ENCODE measurements at places on chromosomes 7 and 10. TPM values are rescaled to one million over a fixed set of nuclear protein-coding genes. Genes with fewer than 3 reads are reported as not detected.

GRCh38 chr7:6432781-6433180 is 15.0 kb downstream of the DAGLB start:
- DNase-seq = no peak

GRCh38 chr7:44259547-44260457 is 59.0 kb downstream of the YKT6 start:
- peak; percentile 23 for DNase-seq

GRCh38 chr7:25263337-25263736 is 35.1 kb upstream of the NPVF start:
- no peak for DNase-seq

- no peak for DNase-seq
These were observed 33.9 kb downstream of the STOX1 start for GRCh38 chr10:68861253-68861652.

AFAP1L2 gene
- 14.2 TPM for total RNA-seq

GSAP gene
- 3.0 TPM for total RNA-seq

VENTX gene
- not detected for total RNA-seq

GRCh38 chr10:7625009-7625408 is 41.8 kb downstream of the ITIH5 start:
- no peak for DNase-seq

- DNase-seq = no peak
These were observed 138.1 kb upstream of the POM121L12 start for GRCh38 chr7:52897288-52897687.

RBP4 gene
- total RNA-seq = 2.7 TPM

- DNase-seq = no peak
These were observed 884 bp upstream of the PRF1 start for GRCh38 chr10:70603449-70603801.

CYCS gene
- total RNA-seq = 48.9 TPM

DNA sequence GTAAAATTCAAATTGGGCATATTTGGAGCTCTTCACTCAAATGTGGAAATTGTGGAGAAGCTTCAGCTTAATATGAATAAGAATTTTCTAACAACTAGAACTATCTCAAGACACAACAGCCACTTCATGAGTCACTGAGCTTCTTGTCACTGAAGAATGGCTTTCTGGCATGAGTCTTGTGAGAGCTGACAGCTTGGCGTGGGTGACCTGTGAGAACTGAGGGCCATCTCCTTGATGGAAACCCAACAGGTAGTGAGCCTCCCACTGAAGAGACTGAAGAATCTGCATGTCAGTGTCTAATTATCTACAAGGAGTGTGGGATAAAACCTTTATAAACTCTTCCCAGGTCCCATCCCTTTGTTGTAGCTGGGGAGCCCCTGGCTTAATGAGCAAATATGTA is 66.0 kb downstream of the CLEC2L start:
- no peak for DNase-seq

- DNase-seq = no peak
These were observed 23.0 kb downstream of the GSDME start for GRCh38 chr7:24734306-24734705.

DNA sequence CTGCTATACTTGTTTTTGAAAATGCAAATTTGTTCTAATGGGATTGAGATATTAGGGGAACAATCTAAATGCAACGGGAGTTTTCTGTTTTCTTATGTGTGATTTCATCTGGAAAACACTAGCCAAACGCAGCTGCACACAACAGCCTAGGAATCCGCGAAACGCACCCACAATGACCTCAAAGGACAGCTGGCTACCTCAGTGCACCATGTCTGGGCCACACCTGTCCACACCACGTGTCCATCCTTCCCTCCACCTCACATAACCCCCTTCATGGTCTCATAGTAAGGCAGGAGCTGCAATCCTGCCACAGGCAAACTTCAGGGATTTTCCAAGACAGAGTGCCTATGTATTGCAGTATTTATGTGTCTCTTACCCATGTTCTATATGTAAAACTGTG is 382.5 kb upstream of the PRKCQ start:
- no peak for DNase-seq

- no peak for DNase-seq
These were observed 154.5 kb upstream of the KLF14 start for GRCh38 chr7:130888468-130888867.

GRCh38 chr7:16528520-16528919 is 1.9 kb downstream of the LRRC72 start:
- DNase-seq = no peak

GRCh38 chr10:23604613-23605012 is 165.7 kb downstream of the OTUD1 start:
- DNase-seq = peak; percentile 81

DNA sequence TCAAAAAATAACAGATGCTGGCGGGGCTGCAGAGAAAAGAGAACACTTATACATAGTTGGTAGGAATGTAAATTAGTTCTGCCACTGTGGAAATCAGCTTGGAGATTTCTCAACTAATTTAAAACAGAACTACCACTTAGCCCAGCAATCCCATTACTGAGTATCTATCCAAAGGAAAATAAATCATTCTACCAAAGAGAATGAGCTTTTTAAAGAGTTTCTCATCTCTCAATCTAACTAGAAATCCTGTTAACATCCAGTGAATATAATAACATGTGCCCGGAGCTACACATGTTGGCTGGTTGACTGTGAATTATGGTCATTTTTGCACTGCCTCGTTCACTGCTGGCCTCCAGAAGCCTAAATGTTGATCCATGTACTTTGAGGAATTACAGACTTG is 39.3 kb downstream of the BET1 start:
- no peak for DNase-seq

- DNase-seq = no peak
These were observed 140.8 kb upstream of the NFE2L3 start for GRCh38 chr7:26011039-26011696.

DNA sequence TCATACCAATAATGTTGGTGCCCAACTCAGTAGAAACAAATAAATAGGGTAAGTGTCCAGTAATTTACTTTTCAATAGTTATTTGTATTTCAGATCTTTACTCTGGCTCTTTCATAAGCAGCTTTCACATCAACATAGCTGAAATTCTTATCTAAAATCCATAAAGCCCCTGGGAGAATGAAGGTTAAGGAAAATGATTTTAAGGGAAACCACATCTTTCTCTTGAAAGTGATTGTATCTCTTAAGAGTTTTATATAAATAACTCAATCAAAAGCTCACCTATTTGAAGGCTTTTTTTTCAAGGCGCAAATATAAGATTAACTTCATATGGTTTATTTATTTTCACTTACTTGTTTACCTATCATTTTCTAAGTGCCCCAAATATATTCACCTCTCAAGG is 324.4 kb downstream of the HGF start:
- DNase-seq = no peak

ADIRF gene
- 0.72 TPM for total RNA-seq

VPS37D gene
- 12.2 TPM for total RNA-seq

DNA sequence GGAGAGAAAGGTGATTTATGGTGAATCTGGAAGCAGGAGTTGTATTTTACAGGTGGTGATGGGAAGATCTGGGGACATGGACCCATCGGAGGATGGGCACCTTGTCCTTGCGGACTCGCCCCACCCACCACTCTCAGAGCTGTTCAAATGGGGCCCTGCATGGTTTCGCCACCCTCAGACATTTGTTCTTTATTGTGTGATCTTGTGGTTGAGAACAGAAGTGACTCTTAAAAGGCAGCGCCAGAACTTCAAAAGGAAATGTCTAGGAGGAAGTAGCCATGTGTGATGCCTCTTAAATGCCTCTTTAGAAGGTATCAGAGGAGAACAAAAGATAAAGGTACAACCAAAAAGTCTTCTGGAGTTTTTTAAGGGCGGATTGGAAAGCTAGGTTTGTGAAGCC is 205.7 kb downstream of the KIAA1217 start:
- DNase-seq = no peak

GRCh38 chr10:12103802-12104201 is 25.7 kb upstream of the SEC61A2 start:
- no peak for DNase-seq

GRCh38 chr7:24788961-24789576 is 31.8 kb upstream of the GSDME start:
- peak; percentile 58 for DNase-seq

LRRC61 gene
- 45.4 TPM for total RNA-seq

DNA sequence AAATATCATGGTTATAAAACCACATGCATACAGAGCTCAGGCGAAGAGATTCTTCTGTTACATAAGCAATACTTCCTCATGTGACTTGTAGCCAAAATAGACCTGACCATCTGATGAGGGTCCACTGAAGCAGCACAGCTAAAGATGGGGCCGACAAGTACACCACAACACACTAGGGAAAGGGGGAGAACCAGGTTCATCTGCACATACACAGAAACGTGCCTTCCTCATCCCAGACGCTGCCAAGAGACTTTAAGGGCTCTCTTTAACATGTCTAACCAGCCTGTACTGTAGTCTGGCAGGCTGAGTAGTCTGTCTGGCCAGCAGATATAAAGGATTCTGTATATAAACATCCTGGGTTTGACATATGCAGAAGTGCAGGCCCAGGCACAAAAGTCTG is 30.3 kb downstream of the ERCC6 start:
- DNase-seq = no peak

DNA sequence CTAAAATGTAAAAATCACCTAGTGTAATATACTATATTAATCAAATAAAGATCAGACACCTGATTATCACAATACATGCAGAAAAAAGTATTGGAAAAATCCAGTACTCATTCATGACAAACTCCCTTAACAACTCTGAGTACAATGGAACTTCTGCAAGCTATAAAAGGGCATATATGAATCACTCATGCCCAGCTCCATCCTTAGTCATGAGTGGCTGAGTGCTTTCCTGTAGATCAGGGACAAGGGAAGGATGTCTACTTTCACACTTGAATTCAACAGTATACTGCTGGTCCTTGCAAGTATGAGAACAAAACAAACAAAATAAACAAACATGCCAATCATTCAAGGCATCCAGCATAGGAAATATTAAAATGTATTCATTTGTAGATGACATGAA is 116.5 kb downstream of the ADARB2 start:
- DNase-seq = no peak

PANK1 gene
- total RNA-seq = 5.8 TPM

DNA sequence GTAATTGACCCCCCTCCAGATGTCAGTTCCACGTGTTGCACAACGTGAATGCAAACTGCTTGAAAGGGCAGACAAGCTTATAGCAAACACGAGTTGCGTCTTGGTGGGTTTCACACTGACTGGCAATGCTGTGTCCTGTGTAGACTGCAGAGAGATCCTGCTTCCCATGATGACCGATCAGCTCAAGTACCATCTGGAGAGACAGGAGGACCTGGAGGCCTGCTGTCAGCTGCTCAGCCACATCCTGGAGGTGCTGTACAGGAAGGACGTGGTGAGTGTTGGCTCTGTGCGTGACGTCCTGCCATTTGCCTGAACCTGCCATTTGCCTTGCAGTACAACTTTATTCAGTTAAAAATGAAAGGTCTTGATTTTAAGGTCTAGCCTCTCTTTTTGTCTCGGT is 71.1 kb downstream of the INSYN2A start:
- DNase-seq = no peak

ANKRD26 gene
- 3.5 TPM for total RNA-seq

Data from epithelial cell of proximal tubule (primary cell).